ENCODE measurements at places on chromosomes 12 and 14.
A peak's percentile ranks its signal among the peaks of the same experiment; 100 is the strongest.

- no peak for DNase-seq
Observed at GRCh38 chr12:6829536-6830220, 1.5 kb downstream of the P3H3 start.

DNA sequence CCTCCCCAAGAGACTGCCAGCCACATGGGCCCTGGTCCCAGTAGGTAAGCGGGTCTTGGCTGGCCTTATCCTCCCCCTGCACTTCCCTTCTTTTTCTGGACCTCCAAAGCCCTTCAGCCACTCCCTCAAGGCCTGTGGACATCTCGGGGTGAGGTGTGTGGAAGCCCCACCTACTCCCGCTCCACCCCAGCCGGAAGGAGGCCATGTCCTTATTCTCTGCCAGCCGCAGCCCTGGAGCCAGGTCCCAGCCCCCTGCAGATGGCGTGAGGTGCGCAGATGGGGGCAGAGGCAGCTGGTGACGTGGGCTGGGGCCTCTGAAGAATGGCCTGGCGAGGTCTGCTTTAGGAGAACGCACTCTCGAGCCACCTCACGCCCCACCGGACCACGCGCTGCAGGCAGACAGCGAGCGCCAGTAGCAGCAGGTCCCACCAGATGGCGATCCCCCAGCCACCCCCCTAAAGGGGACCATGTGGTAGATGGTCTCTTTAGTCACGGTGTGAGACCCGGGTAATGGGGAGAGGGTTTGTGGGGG, 167.1 kb downstream of the TSPAN9 start:
- DNase-seq: no peak

DNA sequence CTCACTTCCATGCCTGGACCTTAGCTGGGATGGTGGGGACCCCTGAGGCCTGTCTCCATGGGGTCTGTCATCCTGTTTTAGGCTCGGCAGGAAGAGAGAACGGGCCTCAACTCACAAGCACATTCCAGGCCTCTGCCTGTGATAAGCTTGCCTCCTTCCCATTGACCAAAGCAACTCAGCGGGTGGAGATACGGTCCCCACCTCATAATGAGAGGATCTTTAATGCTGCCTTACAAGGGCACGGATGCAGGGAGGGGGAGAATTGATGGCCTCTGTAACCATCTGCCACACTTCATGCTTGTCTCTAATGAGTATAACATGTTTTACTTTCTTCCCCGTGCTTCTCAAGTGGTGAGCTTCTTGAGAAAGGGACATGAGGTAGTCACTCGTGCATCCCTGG, 50.0 kb downstream of the GLT1D1 start:
- no peak for DNase-seq

GRCh38 chr14:35380794-35381193, 23.8 kb downstream of the NFKBIA start:
- DNase-seq: no peak

DNA sequence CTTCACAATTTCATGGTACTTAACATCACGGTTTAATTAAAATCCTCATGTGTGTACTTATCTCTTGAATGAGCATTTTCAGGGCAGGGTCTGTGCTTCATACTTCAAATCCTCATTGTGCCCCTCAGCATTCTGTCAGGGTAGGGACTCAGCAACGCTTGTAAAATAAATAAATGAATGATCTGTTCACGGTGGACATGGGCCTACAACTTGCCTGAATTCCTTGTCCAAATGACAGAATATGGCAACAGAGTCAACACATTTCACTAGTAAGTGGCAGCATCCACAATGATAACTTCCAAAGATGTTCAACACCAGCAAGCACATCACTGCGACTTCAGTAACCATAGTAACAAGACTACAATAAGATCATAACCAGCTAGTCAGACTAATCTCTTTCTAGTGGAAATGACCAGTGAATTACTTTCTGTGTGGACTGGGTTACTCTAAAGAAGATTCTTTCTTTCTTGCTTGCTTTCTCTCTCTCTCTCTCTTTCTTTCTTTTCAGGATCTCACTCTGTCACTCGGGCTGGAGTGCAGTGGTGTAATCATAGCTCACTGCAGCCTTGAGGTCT, 14.5 kb upstream of the GNPTAB start:
- DNase-seq: no peak

DNA sequence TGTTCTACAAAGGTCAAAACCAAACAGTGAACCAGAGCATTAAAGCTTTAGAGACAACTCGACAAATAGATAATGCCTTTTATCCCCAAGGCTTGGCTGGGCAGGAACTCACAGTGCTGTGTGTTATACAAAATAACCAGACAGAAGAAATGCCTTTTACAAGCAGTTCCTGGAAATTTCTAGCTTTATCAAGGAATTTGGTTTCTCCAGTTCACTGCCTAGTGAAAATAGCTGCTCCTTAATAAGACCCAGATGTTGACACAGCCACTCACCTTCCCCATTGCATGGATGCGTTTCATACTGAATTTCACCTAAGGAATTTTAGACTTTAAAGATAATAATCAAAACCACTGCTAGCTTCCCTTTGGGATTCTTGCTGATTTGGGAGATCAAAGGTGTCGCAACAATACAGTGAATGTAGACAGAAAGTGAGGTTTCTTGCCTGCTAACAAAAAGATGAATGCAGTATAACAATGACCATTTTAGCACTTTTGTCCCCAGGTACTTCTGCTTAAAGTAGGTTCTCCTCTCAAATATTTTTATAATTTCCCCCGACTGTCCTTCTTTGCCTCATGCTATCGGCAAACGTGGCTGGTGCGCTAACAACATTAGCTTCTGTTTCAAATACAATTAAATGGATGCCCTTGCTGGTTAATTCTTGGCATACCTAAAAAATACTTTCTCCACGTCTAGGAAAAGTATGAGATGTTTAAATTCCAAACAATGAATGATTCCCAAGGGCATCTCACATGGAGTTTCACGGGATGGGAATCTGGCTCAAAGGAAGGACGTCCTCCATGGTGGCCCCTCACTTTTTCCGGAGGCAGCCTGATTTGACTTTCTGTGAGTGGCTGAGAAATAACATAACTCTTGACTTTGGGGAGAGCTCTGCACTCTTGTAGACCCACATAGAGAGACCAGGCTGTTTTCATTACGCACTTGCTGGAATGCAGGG, 162.4 kb downstream of the C12orf75 start:
- DNase-seq: peak; percentile 20

DNA sequence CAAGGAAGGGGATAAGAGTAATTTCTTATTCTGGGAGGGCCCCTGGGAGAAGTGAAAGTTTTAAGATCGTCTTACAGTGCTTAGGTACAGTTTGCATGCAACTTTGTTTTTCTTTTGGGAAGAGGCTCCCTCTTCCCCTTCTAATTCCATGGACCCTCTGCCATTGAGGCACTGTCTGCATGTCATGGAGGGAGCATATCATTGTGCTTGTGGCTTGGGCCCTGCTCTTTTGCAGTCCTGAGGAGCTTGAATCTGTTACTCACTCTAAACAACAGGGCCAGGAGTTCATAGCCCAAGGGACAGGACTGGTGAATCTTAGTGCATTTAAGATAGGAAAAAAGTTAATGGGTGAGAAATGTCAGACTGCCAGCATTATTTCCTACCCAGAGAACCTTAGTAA, 2.3 kb downstream of the UBE3B start:
- DNase-seq: no peak

- DNase-seq: no peak
Observed at GRCh38 chr12:102824218-102824835, 92.7 kb downstream of the PAH start.

GRCh38 chr14:59754256-59754655, 116.3 kb downstream of the RTN1 start:
- no peak for DNase-seq

DNA sequence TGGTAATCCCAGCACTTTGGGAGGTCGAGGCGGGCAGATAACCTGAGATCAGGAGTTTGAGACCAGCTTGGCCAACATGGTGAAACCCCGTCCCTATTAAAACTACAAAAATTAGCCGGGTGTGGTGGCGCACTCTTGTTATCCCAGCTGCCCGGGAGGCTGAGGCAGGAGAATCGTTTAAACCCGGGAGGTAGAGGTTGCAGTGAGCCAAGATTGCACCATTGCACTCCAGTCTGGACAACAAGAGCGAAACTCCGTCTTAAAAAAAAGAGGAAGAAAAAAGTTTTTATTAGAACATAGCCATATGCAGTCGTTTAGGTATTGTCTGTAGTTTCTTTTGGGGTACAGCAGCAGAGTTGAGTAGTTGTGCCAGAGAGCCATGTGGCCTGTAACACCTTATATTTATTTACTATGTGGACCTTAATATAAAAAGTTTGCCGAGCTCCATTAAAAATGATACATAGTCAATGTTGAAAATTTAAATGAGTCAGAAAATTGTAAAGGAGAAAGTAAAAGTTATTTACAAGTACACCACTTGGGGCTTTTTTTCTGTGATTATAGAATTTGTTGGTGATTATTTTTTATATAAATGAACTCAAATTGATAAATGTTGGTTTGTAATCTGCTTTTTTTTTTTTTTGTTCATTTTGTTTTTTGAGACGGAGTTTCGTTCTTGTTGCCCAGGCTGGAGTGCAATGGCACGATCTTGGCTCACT, 2.2 kb downstream of the ADIPOR2 start:
- DNase-seq: no peak

GRCh38 chr12:94059394-94060368, 88.7 kb upstream of the PLXNC1 start:
- no peak for DNase-seq

DNA sequence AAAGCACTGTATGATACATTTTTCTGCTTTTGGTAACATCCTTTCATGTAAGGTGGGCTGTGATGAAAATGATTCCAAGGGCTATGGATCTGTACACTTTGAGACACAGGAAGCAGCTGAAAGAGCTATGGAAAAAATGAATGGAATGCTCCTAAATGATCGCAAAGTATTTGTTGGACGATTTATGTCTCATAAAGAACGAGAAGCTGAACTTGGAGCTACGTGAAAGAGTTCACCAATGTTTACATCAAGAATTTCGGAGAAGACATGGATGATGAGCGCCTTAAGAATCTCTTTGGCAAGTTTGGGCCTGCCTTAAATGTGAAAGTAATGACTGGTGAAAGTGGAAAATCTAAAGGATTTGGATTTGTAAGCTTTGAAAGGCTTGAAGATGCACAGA, 22.1 kb upstream of the SRGAP1 start:
- no peak for DNase-seq

GRCh38 chr12:87317302-87317701, 711.9 kb downstream of the C12orf50 start:
- no peak for DNase-seq

DNA sequence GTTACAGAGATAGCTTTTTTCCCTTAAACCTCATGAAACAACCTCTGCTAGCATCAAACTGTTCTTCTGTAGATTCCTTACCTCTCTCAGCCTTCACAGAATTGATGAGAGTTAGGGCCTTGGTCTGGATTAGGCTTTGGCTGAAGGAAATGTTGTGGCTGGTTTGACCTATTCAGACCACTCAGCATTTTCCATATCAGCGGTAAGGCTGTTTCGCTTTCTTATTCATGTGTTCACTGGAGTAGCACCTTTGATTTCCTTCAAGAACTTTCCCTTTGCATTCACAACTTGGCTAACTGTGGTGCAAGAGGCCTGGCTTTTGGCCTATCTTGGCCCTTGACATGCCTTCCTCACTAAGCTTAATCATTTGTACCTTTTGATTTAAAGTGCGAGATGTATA, 50.7 kb upstream of the NRXN3 start:
- DNase-seq: no peak

- DNase-seq: no peak
Observed at GRCh38 chr14:77406718-77407117, 16.6 kb downstream of the NOXRED1 start.

DNA sequence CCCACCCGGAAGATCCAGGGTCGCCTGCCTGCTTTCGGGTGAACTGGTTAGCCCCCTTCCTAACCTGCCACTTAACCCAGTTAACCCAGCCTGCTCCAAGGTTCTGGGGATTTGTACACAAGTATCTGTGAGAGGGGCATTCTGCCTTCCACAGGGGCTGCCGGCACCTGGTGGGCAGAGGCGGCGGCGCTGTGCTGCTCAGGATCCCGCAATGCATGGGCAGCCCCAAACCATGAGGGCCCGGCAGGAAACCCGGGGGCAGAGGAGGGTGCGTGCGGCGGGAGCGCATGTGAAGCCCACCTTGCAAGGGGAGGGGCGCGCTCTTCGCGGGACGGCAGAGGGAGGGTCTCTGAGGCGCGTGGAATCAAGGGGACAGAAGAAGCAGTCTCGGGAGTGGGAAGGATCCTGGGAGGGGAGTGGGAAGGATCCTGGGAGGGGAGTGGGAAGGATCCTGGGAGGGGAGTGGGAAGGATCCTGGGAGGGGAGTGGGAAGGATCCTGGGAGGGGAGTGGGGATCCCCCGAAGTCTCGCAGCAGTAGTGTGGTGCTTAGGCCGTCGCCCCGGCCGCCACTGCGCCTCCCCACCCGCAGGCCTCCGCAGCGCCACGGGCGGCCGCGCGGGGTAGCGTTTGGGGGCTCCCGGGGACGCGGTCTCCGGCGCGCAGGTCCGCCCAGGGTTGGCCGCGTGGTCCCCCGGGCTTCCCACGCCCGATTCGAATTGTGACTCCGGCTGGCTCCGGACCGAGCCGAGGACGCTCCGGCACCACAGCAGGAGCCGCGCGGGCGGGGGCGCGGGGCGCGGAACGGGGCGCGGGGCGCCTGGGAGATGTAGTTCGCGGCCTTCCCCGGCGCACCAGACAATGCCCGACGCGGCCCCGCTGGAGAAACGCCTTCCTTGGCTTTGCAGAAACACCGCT, 4.9 kb upstream of the MTA1 start:
- no peak for DNase-seq

- no peak for DNase-seq
Observed at GRCh38 chr12:25005376-25005775, 56.5 kb upstream of the BCAT1 start.

GRCh38 chr14:67487937-67488893, at the start of gene TMEM229B:
Gene TMEM229B (minus strand): TSS chr14:67488721. CDS start chr14:67473923, 14,798 bp downstream.
- DNase-seq: no peak
